ENCODE measurements at places on chromosomes 2 and 18.

DNA sequence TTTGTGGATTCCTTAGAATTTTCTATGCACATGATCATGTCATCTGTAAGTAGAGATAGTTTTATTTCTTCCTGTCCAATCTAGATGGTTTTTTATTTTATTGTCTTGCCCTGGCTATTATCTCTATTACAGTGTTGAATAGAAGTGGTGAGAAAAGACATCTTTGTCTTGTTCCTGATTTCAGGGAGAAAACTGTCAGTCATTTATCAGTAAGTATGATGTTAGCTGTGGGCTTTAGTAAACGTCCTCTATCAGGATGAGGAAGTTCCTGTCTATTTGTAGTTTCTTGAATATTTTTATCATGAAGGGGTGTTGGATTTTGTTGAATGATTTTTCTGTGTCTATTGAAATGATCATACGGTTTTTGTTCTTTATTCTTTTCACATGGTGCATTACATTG, 5.3 kb downstream of the PLEKHH2 start:
- DNase-seq, result no peak

DNA sequence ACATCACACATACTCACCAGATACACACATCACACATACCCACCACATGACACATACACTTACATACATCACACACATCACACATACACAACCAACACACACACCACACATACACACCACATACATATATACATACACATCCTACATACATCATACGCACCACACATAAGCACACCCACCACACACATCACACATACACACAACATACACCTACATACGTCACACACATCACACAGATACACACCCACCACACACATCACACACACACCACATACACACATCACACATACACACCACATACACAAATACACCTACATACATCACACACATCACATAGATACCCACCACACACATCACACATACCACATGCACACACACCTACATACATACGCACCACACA, 158.4 kb downstream of the NDUFA10 start:
- DNase-seq, result no peak

- no peak for DNase-seq
Measured at GRCh38 chr2:74092275-74092674, 55.4 kb downstream of the BOLA3 start.

- DNase-seq, result no peak
Measured at GRCh38 chr2:132978840-132979239, 308.8 kb upstream of the LYPD1 start.

DNA sequence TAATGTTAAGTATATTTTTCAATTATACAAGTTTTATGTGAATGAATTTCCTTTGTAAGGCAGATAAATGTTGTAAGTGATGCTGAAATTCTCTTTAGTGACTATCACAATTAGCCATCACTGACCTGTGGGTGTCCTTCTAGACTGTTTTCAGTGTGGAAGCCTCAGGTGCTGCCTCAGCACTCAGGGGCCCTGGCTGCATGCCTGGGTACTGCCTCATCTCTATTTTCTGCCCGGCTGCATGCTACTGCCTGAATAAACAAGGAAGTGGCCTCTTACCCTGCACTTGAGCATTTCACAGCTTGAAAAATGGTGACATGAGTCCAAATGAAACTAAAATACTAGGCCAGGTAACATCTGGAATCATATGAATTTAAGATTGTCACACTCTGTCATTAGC, 787.6 kb upstream of the SALL3 start:
- DNase-seq, result no peak

DNA sequence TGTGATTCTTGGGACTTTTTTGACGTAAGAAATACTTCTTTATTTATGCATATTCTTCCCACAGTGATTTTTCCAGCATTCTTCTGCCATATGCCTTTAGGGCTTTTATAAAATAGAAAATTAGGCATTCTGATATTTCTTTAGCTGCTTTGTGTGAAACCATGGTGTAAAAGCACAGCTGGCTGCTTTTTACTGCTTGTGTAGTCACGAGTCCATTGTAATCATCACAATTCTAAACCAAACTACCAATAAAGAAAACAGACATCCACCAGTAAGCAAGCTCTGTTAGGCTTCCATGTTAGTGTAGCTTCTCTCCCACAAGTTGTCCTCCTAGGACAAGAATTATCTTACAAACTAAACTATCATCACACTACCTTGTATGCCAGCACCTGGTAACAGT, 62.6 kb downstream of the EIF5B start:
- no peak for DNase-seq

DNA sequence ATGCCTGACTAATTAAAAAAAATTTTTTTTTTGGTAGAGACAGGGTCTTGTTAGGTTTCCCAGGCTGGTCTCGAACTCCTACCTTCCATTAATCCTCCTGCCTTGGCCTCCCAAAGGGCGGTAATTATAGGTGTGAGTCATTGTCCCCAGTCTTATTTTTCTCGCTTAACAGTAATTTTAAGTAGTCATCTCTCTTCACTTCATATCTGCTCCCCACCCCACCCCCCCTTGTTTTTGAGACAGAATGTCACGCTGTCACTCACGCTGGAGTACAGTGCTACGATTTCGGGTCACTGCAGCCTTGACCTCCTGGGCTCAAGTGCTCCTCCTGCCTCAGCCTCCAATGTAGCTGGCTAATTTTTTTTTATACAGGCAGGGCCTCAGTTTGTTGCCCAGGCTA, 27.7 kb downstream of the RAB10 start:
- DNase-seq, result no peak

DNA sequence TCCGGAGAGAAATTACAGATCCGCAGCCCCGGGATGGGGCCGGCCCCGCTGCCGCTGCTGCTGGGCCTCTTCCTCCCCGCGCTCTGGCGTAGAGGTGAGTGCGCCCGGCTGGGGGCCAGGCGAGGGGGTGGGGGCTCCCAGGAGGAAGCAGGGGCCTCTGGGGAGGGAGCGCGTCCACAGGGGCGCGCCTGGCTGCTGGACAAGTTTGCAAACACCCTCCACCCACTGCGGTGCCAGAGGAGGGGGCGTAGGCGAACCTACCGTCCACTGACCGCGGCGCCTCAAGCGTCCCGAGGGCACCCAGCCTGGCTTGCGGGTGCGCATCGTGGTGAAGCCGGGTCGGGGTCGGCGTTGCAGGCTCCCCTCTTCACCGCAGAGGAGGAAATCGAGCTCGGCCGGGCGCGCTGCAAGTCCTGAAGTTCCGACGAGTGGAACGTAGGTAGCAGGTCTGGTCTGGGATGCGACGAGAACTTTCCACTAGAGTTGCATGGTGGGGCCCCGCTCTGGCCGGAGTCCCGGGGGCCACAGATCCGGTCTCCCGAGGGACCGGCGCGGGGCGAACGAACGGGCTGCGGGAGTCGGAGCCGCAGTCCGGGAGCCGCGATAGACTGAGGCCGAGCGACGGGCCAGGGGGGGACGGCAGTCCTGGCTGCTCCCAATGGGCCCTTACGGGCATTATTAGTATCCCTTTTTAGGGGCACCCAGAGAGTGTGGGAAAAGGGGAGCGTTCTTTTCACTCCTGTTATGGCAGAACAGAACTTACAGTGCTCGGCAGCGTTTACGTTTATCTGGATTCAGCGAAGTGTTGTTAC, 502 bp downstream of the MERTK start:
- no peak for DNase-seq

DNA sequence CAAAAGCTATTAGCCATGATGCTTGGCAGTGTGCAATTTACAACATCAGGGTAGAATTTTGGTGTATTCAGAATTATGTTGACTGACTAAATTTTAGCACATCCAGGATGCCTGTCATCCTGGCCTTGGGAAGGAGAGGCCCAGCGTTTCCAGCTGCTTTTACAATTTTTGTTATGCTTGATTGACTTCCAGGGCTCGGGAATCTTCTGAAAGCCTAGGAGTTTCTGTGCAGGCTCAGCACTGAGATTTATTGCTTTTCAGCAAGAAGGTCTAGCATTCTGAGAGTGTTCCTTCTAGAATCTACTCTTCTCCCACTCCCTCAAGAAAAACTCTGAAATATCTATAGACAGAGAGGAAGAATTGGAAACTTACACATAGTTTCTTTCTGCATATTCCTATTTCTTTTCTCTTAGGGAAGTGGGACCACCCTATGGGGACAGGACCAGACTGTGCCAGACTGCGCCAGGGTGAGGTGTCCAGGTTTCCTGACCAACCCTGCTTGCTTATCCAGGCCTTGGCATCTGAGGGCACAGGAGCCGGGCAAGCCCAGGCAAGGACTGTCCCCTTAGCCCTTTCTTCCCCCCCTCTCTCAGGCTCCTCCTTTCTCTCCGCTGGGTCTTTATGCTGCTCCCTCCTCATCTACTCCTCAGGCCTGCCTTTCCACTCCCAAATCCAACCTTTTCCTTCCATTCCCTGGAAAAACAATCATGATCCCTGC, 26.9 kb downstream of the MAIP1 start:
- no peak for DNase-seq
